Stimulated activated CD4-positive, alpha-beta T cell treated with anti-CD3 and anti-CD28 coated beads, Interleukin-2, amount 100 ng/mL, for 4 hours (primary cell): ENCODE measurements at places on chromosomes 12 and 14.
A peak's percentile ranks its signal among the peaks of the same experiment; 100 is the strongest.

DNA sequence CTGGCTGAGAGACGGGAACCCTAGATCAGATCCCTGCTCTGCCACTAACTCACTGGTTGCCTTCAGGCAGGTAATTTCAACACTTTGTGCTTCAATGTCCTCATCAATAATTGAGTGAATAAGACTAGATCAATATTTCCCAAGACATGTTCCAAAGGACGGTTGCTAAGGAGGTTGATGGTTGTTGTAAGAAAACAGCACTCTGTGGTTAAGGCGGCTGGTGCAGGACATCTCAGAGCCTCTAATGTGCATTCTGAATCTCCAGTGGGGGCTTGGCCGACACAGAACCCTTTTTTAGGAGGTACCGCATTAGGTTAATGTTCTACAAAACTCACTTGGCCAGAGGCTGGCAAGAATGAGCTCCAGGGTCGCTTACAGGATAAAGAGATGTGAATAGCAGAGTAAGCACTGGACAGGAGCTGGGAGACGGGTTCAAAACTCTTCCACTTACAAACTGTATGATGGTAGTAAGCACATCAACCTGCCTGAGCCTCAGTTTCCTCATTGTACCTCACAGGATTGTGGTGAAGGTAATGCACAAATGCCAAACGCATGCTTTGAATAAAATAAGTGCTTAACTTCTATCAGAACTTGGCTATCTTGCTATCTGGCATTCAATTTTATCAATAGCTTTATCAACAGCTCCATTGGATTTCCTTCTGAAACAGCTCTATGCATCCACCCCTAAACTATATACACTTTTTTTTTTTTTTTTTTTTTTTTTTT lies 136.9 kb upstream of the PARP11 start:
- no peak for DNase-seq

DNA sequence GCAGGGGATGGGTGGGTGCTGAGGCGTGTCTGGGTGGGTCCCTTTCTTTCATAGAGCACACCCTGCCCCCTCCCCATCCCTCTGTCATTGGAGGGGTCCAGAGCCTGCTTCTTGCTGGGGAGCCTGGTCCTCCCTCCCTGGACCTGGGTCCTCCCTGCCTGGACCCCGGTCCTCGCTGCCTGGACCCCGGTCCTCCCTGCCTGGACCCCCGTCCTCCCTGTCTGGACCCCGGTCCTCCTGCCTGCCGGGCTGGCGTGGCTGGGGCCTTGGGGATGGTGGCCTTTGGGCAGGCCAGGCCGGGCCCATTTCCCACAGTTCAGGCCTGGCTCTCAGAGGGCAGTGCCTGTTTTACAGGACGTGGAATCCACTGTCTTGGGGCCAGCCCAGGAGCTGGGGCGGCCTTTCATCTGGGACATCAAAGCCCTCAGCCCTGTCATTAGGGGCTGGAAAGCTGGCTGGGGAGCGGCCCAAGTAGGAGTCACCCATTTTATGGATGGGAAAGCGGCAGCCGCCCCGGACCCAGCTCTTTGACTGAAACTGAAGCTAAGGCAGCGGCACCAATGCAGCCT lies 44.6 kb downstream of the KIF26A start:
- no peak for DNase-seq

GRCh38 chr12:55745361-55746173 lies 2.6 kb downstream of the GDF11 start:
- DNase-seq, result no peak

GRCh38 chr12:14986449-14986848 lies 13.6 kb downstream of the PDE6H start:
- no peak for DNase-seq

DNA sequence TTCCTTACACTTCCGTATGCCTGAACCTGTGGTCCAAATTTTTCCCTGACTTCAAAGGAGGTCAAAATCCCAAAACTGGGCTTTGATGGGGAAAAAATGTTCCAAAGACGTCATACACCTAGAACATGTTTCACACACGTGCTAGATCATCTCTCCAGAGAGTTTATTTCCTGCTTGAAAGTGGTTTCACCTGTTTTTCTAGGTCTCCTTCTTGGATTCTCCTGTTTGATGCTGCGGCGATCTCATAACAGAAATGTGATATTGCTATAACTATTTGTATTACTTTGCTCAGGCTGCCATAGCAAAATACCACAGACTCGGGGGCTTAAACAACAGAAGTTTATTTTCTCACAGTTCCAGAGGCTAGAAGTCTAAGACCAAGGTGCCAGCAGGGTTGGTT lies 19.7 kb upstream of the TMCC3 start:
- no peak for DNase-seq

DNA sequence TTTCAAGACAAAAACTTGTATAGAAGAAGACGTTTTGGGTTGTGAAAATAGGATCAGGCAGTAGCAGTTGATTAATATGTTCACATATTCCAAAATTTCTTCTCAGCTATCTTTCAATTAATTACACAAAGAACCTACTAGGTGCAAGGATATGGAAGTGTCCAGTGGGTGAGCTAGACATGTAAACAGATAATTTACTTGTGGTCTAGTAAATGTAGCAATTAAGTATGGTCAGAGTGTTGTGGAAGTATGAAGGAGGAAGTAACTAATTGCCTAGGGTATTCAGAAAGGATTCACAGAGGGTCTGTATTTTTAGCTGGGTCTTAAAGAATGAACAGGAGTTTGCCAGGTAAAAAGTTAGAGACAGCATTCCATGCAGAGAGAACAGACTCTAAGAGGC lies 5.9 kb downstream of the GOLGA5 start:
- DNase-seq, result no peak

GRCh38 chr14:64159588-64159987 lies 134.6 kb downstream of the ESR2 start:
- no peak for DNase-seq

DNA sequence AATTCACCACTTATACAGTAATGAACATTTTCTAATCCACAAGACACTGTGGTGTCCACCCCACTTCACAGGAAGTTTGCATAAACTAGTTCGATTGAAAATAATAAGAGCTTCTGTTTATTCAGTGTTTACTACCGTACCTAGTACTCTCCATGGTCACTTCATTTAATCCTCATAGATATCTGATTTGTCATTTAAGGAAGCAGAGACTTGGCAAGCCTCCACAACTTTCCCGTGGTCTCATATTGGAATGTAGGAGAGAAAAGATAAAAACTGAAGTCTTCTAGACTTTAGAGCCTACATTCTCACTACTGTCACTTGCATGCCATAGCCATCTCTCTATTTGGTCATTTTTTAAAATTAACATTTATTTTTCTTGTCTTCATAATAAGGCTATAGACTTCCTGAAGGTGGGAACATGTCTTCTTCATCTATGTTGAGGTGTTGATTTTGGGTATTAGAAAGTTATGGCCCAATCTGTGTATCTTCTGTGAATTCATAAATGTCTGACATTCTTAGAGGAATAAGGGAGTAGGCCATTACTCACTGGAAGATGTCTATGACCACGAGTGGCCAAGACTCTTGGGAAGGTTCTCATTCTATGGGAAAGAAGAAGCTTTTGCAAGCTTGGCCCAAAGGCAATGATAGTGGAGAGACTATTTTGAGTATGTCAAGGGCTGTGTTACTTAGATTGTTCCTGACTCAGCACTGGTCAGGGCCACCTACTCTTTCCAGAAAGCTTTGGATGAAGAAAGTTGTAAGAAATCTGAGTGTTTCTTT lies 423.7 kb downstream of the LRIG3 start:
- no peak for DNase-seq

DNA sequence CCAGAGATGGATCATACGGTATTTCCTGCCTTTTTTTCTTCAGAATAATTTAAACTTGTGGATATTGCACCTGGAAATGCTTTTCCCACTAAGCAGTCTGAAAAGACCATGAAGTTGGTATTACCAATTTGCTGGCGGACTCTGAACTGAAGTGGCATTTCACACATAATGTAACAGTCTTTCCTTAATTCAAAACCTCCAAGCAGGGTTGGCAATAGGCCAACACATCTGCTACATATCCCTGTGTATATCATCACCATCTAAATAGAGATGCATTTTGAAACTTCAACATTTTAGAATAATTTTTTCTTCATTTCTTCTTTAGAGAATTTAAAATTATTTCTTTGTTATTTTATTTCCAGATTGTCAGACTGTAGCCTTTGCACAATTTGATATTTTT lies 100.5 kb downstream of the TSPAN8 start:
- DNase-seq, result no peak

- no peak for DNase-seq
Measured at GRCh38 chr12:94717108-94717507, 66.8 kb upstream of the TMCC3 start.

DNA sequence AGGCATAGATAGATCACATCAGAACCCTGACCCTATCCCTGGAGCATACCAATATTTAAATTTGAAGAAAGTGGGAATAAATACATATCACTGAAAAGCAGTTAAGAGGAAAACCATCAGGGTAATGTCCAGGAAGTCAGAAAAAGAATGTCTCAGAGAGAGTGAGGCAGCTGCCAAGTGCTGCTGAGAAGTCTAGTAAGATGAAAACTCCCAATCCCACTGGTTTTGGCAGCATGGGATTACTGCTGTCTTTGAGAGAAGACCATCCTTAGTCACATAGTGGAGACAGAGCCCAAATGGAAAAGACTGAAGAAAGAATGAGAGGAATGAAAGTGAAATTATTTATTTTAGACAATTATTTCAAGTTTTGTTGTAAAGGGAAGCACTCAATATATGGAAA lies 11.5 kb upstream of the TSPAN8 start:
- DNase-seq, result no peak

DNA sequence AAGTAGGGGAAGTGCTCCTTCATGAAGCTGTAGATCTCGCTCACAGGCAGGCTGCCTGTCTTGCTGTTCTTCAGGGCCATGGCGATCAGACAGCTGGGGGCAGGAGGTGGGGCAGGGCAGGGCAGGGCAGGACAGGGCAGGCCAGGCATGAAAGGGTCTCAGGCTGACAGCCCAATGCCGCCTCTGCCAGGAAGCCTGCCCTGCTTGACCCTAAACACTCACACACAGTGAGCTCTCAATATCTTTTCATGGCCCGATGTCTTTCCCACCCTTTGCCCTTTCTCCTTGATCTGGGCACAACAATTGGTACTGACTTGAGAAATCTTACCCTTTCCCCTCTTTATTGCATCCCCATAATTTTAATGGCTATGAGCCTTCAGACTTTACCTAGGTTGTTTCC lies 22.4 kb downstream of the FOXN4 start:
- DNase-seq, result no peak

DNA sequence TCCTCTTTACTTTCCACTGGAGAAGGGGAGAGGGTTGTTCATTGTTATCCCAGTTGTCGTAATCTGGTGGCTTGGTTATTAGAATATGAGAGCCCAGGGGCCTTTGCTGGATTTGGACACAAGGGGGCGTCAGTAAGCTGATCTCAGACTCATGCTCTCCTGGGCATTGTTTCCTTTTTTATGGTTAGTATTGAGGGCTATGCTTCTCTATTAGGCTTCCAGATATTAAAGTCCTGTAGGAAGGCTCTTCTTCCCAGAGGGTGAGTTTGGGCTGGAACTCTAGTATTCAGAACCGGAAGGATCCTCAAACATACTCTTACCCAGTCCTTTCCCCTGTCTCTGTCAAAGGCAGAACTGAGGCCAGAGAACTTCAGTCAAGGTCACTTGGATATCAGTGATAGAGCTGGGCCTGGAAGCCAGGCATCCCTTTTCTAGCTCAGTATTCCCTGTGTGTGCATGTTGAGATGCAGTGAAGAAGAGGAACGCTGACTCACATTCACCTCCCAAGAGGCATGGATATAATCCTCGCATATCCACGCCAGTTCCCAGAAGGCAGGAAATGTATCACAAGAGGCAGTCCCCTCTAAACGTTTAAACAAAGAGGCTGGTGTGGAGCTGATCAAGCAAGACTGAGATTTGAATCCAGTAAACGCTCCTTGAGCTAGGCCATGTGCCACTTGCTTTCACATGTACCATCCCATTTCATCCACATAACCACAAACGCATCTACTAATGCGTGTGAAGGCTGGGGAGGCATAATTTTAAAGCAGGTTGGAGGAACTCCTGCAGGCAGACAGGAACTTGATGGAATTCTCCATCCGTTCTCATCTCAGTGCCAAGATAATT lies 41.6 kb downstream of the UBE3B start:
- DNase-seq, result peak; percentile 23

DNA sequence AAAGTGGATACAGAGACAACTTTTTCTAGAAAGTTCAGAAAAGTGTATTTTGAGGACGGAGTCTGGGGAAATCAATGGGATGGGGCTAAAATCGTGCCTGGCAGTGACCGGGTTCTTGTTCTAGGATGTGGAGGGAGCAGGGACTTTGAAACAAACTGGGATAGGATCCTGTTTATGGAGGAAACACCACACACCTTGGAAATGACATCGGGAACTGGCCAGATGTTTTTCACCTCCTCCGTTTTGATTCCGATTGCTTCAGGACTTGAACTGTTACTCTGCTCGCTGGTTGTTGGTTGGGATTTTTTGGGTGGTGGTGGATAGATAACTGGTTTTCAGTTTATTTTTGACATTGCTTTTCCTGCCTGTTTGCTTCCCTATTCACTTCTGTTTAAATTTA lies 506 bp downstream of the EMP1 start:
- no peak for DNase-seq

DNA sequence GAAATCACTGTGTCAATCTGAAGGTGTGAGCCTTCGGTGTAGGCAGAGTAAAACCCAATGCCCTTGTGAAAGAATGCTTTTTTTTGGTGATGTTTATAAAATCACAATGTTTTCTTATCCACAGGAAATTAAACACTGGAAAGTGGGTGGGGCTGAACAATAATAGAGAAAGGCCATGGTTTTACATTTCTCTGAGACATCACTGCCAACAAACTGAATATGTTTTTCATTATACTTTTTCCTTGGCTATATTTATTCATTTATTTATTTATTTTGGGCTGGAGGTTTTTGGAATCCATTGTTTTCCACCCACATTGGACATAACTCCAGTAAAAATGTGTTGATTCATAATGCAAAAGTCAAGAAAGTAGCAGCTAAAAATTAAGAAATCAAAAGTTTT lies 16.9 kb downstream of the LRRK2 start:
- DNase-seq, result no peak

DNA sequence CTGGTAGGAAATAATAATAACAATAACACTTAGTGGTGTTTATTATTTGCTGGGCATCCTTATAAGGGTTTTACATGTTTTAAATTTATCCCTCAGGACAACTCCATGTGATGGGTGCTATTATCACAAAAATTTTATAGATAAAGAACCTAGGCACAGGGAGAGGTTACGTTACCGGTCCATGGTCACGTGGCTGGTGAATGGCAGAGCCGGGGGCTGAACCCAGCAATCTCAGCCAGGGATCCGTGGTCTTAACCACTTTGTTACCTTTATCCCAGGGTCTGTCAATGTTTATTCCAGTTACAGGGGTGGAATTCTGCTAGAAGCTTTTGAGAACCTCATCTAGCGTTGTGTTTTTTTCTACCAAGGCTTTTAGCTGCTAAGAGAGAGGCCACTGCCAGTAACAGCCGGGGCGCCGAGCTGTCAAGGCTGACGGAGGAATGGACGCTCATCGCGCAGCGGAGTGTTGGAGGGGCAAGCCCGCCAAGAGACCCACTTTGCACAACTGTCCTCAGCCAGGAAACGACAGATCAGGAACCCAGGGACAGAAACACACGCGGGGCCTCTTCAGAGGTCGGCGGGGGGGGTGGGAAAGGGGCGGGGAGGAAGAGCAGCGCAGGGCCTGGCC lies 418 bp downstream of the AMN1 start:
- no peak for DNase-seq
